ENCODE measurements at places on chromosomes 1 and 21.

DNA sequence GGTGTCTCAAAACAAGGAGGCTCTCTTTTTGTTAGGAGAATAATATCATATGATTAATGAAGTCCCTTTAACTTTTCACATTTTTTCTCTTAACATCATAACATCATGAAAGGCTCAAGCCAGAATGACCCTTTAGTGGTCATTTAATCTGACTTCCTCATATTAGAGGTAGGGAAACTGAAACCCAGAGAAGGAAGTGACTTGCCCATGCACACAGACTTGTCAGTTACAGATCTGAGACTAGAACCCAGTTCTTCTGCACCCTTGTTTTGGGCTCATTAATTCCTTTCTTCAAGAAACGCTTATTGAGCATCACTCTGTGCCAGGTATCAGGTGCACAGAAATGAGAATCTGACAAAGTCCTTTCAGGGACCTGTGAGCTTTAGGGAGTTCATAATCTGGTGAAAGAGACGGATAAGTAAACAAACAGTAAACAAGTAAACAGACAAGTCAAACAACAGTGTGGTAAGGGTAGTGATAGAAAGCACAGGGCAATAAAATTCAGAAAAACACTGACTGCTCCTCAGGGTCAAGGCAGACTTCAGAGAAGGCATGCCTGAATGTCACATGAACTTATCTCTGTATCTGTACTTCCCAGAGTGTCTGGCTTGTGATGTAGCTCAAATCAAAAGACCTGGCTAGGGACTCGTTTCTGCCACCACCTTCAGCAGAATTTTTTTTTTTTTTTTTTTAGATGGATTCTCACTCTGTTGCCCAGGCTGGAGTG lies 38.3 kb upstream of the OSBPL9 start:
- no peak for DNase-seq

DNA sequence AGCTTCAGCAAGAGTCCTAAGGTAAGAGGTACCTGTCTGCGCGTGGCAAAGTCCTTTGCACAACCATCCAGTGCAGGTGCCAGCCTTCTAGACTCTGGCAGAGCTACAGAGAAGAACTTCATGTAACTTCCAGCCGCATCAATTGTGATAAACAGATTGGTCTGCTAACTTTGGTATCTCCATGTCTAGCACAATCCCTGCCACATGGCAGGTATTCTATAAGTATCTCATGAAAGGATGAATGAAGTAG lies 29.8 kb downstream of the CD48 start:
- no peak for DNase-seq

GRCh38 chr21:44709426-44710293 lies 1.7 kb downstream of the TSPEAR start:
- peak; percentile 8 for DNase-seq

- DNase-seq, result no peak
Observed at GRCh38 chr1:6275826-6276782, 15.2 kb upstream of the GPR153 start.

DNA sequence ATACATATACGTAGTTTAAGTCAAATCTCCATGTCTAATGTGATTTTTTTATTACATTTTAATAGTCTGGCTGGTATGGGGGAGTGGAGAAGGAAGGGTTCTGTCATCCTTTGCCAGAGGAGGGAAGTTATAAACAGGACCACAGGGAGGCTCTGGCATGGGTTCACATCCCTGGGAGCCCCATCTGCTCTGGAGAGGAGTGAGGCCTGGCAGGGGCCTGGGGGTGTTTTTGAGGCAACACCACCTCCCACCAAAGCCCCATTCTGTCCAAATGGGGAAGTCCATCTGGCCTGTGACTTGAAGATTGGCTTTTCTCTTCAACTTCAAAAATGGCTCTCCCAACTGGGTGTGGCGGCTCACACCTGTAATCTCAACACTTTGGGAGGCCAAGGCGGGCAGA lies 15.8 kb downstream of the DISP3 start:
- DNase-seq, result no peak

GRCh38 chr1:202283991-202284390 lies 57.7 kb downstream of the UBE2T start:
- no peak for DNase-seq

DNA sequence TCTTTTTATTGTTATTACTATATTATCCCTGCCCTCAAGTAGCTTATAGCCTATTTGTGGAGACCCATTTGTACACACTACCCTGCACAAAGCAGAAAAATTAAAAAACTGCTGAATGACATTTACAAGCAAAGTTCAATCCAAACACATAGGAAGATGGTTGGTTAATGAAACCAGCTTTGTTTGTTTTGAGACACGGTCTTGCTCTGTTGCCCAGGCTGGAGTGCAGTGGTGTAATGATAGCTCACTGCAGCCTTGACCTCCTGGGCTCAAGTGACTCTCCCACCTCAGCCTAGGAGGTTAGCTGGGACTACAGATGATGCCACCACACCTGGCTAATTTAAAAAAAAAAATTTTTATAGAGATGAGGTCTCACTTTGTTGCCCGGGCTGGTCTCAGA lies 31.6 kb downstream of the TGFB2 start:
- no peak for DNase-seq

DNA sequence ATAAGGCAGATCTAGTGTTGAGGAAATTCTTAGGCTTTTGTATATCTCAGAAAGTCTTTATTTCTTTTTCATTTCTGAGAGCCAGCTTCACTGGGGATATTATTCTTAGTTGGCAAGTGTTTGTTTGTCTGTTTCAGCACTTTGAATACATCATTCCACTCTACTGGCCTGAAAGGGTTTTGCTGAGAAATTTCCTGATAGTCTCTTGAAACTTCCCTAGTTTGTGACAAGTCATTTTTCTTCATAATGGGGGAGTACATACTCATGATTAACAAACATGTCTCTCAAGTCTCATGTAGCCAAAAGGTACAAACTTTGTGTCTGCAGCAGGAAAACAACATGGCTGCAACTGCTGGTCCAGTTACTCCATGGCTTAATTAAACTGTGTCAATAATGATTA lies 6.3 kb upstream of the KRTAP26-1 start:
- no peak for DNase-seq

- no peak for DNase-seq
Observed at GRCh38 chr1:69852151-69852550, 284.4 kb downstream of the LRRC7 start.

GRCh38 chr1:33393524-33393923 lies 37.4 kb downstream of the PHC2 start:
- DNase-seq, result no peak

DNA sequence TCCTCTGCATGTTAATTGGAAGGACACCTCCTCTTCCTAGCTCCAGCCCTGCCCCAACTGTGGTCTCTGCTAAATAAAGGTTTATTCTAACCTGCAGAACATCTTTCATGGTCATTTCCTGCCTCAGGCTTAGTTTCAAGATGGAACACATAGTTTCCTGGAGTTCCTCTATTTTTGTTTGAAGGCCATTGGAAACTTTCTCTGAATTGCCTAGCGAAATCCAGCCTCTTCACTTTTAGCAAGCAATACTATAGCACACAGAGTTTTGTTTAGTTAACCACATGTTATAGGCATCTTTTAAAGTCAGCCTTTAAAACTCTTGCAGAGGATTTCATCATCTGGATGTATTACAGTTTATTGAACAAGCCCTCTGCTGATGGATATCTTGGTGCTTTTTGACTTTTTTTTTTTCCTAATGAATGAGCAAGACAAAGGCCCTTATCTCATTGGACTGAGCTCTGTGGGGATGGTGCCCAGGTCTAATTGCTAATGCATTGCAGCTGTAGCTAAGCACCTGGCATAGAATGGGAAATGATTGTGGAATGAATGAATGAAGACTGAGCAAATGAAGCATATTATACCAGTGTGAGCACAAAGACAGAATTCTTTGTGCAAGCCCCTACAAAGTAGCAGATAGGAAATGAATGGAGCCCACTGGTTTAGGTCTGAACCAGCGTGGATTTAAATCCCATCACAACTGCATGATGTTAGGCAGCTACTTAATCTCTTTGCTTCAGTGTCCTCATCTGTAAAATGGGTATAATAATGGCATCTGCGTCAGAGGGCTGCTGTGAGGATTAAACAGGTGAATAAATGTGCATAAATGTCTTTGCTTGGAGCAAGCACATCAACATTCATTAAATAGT lies 641 bp upstream of the CFAP107 start:
- DNase-seq, result no peak

DNA sequence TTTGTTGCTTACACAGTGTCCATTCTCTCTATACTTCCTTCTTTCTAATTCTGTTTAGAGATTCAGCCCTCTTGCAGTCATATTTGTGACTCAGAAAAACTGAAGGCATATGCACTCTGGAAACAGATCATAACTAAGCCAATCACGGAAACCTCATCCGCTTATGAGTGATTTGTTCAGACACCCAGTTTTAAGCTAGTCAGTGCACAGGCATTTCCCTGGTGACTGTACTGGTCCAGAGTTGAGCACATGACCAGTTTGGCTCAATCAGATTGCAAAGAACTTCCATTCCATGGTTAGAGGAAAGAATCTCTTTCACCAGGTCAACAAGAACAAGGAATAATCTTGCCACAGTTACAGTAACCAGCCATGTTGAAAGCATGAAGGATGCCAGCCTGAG lies 69.2 kb upstream of the SGIP1 start:
- no peak for DNase-seq

GRCh38 chr1:154466921-154467417 lies 35.0 kb upstream of the TDRD10 start:
- no peak for DNase-seq

Data from stimulated activated CD8-positive, alpha-beta memory T cell treated with anti-CD3 and anti-CD28 coated beads, Interleukin-4, amount 100 ng/mL, for 4 hours (primary cell).